ENCODE measurements at places on chromosomes 5 and 9. TPM values are rescaled to one million over a fixed set of nuclear protein-coding genes. Genes with fewer than 3 reads are reported as not detected.

Gene FOXD4
- 0.65 TPM for total RNA-seq

Gene TLN1
- total RNA-seq: 149 TPM

Gene PCDHA9
- total RNA-seq: not detected

Gene PCDHGB1
- 0.23 TPM for total RNA-seq

Gene GPX3
- total RNA-seq: 39.9 TPM

Gene PCDHB3
- under 0.01 TPM for total RNA-seq

Measured in hair follicular keratinocyte (primary cell).